NCI-H1694 treated with DMSO at 0.1 percent for 48 hours (cell line): ENCODE measurements at places on chromosomes 5 and 9.

DNA sequence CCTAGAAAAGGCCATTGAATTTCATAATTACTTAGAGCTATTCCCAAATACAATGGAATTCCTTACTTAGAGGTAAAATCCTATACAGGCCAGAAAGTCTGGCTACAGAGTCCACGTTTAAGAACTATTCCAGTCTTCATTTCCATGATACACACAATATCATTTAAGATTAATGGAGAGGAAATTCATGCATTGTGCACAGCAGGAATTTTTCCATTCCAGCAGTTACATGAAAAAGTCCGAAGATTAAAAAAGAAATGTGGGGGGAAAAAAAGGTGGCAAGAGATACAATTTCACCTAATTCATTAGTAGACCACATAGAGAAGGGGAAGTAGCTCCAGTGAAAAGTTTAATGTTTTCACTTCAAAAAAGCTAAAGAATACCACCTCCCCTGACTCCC is 63.1 kb downstream of the CHD1 start:
- no peak for DNase-seq

DNA sequence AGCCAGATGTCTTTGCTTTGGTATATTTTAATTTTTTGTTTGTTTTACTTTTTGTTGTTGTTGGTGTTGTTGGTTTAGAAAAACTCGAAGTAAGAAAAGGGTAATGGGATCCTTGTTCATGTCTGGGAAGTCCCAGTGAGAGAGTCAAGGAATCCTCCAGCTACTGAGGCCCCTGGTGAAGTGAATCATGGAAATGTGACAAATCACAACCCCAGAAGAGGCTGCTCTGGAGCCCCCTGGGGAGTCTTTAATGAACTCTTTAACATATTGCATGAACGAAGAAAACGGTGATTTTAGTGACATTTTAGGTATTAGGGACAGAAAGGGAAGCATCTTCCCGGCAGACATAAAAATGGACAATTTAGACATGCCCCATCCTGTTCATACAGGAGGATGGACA is 41.3 kb downstream of the TMEM174 start:
- DNase-seq = no peak

- DNase-seq = no peak
Observed at GRCh38 chr5:72163349-72163983, 56.2 kb downstream of the MAP1B start.

DNA sequence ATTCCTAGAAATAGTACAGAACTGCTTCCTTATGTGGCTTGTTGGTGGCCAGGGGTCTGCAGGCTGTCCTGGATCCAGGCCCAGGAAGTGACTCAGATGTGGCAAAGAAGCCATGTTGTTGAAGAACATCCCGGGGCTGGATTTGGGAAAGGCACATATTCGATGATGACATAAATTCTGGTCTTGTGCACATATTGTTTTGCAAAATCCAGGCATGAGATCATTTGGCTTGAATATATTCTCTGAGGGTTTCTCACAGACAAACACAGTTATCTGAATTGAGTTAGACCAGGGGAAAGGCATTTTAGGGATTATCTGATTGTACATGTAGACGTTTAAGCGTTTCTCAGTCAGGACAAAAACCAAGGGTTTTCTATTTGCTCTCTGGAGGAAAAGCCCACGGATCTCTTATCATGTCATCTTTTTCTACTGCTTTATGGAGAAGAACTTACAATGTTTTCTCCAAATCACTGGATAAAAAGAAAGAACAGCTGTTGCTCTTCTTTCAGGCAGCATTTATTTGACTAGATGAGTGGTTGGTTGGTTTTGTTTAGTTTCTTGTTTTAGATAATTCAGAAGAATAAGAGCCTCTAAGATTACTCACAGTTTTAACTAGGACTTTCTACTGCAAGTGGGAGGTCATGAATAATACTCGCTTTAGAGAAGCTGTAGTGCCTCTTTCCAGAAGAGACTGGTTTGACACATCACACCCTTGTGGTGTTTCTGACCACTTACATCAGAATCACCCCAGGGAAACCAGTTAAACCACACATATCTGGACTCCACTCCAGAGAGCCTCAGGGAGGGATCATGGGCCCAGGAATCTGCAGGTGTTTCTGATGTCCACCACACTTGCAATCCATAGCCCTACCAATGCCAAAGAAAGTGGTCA is 29.5 kb upstream of the LHFPL2 start:
- DNase-seq = no peak

DNA sequence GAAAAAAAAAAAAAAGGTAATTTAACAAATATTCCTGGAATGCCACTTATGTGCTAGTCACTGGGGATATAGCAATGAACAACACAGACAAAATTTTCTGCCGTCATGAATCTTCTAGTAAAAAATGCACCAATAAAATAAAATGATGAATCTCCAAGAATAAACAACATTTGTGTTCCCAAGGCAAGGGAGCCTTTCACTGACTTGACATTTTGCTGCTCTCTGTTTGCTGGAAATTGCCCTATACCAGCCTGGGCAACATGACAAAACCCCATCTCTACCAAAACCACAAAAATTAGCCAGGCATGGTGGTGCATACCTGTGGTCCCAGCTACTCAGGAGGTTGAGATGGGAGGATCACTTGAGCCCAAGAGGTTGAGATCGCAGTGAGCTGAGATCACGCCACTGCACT is 64.5 kb upstream of the ERBIN start:
- no peak for DNase-seq

DNA sequence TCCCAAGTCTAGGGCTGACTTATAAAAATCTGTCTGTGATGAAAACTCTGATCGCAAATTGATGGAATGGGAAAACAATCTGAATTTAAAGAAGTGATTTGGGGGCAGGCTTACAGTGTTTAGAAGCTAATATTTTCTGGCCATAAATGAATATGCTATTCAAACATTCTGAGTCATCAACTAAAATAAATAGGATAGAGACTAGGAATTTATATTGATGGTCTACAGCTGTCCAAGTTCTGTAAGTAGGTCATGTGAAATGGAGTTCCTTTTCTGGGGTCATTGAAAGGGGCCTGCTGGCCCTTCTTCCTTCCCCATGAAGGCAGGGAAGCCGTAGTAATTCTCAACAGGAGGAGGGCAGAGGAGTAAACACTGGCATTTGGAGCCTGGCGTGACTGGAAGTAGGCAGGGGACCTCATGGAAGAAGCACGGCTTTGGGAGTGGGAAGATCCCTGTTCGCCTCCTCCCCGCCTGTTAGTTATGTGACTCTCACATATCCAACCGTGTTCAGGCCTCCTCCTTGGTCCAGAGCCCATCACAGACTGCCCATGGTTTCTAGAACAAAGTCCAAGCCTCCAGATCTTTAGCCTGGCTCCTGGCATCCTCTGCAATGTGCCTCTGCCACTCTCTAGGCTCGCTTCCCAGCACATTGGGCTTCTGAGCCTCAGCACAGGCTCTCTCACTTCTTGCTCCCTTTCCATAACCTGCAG is 31.7 kb downstream of the ALG2 start:
- no peak for DNase-seq

GRCh38 chr9:77038281-77039036 is 19.0 kb downstream of the FOXB2 start:
- no peak for DNase-seq
